ENCODE measurements at places on chromosomes 3 and 15.

DNA sequence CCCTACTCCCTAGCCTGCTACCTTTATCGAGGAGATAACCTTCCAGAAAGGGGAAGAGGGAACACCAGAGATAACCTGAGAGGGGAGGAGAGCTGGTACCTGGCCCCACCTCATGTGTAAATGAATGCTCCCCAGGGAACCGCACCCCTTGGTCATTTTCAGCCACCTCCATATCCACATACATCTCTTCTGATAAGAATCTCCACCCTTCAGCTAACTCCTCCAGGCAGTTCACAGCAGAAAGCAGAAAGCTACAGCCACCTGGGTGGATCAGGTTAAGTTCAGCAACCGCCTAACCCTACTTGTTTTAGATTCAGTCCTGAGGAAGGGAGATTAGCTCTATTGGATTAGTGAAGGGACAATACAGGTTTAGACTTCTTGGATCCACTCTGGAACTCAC lies 38.0 kb upstream of the TIMP4 start:
- DNase-seq, result no peak

DNA sequence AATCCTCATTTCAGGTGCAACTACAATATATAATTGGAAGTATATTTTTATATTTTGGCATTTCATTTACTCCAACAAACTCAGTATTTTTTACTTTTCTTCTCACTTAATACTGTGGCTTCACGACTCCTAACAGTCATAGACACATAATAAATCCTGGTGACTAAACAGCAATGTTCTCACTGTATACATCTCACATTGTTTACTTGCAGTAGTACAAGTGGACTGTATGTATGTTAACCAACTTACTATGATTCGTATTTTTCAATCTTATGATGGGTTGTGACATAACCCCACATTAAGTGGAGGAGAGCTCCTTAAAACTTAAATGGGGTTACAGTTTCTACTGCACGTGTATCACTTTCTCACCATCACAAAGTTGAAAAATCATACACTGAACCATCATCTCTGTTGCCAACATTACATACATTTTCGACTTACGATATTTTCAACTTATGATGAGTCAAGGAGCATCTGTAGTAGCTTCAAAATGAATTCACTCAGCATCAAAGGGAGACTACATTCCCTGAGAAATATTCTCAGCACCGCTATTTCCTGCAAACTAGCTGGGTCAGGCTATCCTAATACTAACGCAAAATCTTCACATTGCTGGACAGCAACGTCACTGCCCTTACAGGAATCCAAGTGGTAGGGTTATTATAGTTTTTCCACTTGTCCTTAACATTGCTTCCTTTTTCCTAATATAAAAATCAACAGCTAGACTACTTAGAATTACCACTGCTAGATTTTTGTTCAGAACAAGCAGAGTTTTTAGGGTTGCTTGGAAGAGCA lies 7.3 kb downstream of the ADAM10 start:
- no peak for DNase-seq

DNA sequence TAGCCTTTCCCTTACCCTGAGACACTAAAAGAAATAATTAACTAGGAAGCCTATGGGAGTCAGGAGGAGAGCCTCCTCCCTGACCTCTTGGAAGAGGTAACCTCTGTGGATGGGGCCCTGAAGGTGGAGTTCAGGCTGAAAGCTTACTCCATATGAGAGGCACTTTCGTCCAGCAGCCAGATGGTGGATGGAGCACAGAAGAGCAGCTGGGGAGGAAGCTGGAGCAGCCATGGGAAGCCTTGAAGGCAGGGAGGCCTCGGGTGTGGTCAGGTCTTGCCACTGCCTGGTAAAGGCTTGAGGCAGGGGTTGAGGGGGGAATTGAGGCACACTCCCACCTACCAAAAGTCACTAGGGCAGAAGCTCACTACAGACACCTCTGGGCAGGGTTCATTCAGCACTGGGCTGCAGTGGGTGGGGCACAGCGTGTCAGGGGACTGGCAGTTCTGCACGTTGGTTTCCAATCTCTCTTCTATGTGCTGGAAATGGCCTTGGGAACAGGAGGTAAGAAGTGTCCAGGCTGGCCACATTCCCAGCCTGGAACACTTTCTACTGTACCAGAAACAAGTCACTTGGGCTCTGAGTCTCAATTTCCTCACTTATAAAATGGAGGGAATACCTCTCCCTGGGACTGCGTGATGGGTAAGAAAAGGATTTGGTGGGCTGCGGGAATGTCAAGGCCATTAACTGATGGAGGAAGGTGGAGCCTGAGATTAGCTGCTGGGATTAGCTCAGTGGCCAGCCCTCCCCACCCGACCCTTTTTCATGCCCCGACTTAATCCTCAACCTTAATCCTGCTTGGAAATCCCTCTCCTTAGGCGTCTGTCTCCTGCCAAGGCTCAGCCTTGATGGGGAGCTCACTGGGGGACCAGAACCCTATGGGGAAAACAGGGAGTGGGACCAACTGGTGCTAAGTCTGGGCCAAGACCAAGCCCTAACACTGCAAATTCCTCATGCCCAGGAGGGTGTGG lies 5.4 kb downstream of the PCBP4 start:
- DNase-seq, result no peak

GRCh38 chr3:135851201-135852081 lies 114.1 kb upstream of the PPP2R3A start:
- no peak for DNase-seq

DNA sequence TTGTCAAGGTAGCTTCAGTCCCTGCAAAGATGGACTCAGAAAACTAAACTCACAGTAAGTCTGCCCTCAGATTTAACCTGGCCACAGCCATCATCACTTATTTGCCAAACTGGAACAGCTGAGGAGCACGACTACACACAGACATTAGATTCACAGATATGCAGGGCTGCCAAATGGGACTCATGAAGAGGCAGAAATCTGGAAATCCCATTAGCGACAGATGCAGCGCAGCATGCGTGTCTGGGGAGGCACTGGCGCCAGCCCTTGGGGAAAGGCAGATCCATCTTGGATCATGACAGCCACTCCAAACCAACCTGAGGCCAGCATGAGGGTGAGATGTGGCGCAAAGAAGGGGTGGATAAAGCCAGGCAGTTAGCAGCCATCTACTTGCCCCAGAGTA lies 160.7 kb upstream of the TSC22D2 start:
- DNase-seq, result no peak

DNA sequence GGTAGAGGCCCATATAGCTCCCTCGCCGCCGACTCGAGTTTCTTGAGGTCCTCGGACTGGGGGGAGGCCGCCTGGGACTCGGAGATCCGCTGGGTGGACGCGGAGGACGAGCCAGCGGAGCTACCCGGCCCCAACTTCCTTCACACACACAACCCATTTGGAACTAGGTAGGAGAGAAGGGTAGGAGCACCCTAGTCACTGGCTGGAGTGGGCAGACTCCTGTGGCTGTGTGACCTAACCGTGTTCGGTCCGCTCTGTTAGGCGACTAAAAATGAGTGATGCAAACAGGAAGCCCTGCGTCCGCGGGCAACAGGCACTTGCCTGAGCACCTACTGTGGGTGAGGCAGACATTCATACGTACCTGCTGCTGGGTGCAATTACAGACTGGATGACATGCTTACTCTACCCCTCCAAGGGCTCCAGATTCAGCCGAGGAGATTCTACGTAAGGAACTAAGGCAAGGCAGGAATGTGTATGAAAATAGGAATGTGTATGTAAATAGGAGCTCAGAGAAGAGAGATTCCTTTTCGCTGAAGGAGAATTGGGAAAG lies 4.6 kb upstream of the SIN3A start:
- no peak for DNase-seq

DNA sequence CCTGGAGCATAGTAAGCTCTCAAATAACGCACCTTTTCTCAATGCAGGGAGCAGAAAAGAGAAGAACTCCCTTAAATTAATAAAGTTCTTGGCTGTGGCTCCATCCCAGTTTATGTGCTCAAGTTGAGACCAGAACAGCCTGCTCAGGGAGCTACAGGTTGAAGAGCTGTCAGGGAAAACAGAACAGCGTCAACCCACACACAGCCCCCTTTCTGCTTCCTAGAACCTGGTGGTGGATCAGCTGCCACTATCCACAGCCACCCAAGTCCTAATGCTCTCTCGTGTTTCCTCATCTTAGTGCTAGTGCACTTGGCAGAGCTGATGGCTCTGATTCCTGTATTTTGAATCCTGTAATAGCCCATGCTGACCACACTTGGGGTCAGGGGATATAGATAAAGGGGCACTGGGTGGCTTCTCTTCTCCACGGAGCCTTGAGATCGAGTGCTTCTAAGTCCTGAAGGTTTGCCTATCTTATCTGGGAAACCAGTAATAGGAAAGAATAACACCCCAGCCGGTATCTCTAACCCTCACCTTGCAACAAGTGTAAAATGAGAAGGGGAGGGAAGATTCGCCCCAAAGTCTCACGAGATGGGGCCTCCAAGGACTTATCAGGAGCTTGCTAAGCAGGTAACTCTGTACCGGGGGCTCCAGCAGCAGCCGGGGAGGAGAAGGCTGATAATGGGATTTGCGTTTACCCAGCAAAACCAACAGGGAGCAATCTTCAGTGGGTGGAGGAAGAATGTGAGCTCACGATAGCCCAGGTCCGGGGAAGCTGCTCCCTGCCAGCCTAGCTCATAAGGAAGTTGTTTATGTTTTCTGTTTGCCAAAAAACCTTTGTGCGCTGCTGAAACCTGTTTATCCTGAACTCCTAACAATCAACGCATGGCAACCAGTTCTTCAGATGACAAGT lies 136.2 kb upstream of the ICE2 start:
- no peak for DNase-seq

GRCh38 chr3:63864008-63864964 lies 619 bp downstream of the ATXN7 start:
- DNase-seq, result no peak

DNA sequence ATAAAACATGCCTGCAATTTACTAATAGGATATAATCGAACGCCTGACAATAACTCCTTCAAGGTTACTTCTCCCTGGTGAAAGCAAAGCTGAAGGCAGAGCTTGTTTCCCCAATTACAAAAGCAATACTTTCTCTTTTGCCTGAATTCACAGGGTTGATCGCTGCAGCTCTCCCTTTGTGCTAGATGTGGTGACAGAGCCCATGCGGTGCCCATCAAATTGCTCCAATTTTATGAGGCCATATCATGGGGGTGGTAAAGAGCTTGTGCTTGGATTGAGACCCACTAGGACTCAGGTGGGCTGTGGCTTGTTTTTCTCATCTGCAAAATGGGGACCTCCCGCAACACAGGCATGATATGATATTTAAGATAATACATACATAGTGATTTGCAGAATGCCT lies 143.4 kb downstream of the GREM1 start:
- no peak for DNase-seq

DNA sequence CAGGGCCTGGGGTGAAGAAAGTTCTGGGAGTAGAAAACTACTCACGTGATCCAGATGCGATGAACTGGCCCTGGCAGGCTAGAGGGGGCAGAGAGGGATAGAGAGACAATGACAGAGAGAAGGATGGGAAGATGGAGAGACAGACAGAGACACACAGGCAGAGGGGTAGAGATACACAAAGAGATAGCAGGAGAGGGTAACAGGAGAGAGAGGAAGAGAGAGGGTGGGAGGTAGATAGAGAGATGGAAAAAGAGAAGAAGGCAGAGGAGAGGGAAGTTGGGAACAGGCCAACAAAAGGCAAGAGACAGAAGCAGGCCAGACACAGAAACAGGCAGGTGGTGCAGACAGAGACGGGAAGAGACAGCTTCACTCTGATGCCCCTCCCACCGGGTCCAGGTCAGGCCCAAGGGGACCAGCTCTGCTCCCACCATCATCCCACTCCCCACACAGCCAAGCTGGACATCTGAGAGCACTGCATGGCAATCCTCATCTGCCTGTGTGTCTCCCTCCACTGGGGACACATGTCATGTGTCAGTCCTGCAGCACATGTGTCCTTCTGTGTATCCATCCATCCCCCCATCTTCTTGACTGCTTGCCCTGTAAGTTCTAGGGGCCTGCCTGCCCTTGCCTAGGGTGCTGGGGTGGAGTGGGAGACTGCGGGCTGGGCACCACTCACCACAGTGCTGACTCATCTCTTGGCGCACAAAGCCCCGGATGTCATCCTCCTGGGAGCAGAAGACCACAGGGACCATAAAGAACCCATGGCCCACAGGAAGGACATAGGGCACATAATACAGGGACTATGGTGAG lies 2.2 kb upstream of the UCN2 start:
- DNase-seq, result no peak

GRCh38 chr15:43146184-43146583 lies 12.8 kb downstream of the TMEM62 start:
- DNase-seq, result no peak

- no peak for DNase-seq
Observed at GRCh38 chr3:149493315-149494021, 19.0 kb downstream of the TM4SF4 start.

GRCh38 chr3:157101486-157101885 lies 58.5 kb downstream of the CCNL1 start:
- no peak for DNase-seq

GRCh38 chr15:67149773-67150022 lies 84.3 kb downstream of the SMAD3 start:
- no peak for DNase-seq

DNA sequence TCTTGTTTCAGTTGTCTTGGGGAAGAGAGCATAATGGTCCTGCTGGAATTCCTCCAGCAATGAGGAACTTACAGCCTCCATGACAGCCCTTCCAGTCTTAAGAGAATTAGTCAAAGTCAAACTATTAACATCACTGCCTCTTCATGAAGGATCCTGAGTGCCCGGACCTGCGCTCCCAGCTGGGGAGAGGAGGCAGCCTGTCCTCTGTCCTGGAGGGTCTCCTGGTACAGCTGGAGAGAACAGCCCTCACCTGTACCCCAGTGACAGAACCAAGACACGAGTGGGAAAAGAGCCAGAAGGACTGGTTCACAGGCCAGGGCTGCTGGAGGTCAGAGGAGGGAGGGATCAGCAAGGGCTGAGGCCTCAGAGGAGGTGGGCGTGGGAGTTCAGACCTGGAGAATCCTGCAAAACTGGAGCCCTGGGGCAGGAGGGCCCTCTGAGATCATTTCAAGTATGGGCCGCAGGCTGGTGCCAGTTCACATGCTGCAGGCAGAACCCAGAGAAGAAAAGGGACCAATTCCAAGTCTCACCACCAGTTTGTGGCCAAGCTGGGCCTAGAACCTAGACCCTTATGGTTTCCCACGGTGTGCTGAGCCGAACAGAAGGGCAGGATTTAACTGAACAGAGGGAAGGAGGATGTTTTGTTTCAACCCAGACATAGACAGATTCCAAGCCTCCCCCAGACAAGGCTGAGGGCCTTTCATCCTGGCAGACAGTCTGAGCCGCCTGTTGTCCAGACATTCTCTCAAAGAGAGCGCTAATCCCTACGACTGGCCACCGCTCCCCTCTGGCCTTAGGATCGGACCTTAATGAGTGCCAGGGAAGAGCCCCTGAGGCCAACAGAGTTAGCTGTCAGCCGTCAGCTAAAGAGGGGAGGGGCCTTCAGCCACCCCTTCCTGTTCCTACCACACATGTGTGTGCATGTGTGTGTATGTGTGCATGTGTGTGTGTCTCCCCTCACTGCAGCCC lies 18.2 kb downstream of the LOXL1 start:
- DNase-seq, result no peak

- no peak for DNase-seq
Observed at GRCh38 chr15:44798826-44799225, 62.5 kb downstream of the TRIM69 start.

Data from cortex of kidney (tissue), 1 donor.